ENCODE measurements at places on chromosomes 1 and 21. TPM values are rescaled to one million over a fixed set of nuclear protein-coding genes. Genes with fewer than 3 reads are reported as not detected.

The LCE2C gene
- total RNA-seq = not detected

The SLC1A7 gene
- total RNA-seq = not detected

The KRTAP19-3 gene
- total RNA-seq = not detected

The TRNP1 gene
- total RNA-seq = 42.2 TPM

The DIO1 gene
- total RNA-seq = not detected

The NTNG1 gene
- 3.6 TPM for total RNA-seq

The RBM11 gene
- total RNA-seq = 1.3 TPM

The GBP6 gene
- total RNA-seq = 38.6 TPM

The LRRC38 gene
- not detected for total RNA-seq

The OR2T12 gene
- not detected for total RNA-seq

The GNAT2 gene
- total RNA-seq = 0.64 TPM

The ANKRD45 gene
- 0.24 TPM for total RNA-seq

The CRYBG2 gene
- 51.1 TPM for total RNA-seq

The HSD3B2 gene
- not detected for total RNA-seq

The ETV3L gene
- not detected for total RNA-seq

The SAMSN1 gene
- not detected for total RNA-seq

The MNDA gene
- not detected for total RNA-seq

The NKAIN1 gene
- 0.24 TPM for total RNA-seq

The ZNF695 gene
- total RNA-seq = not detected

The IL20 gene
- total RNA-seq = not detected

The GPR25 gene
- not detected for total RNA-seq

The OR2G6 gene
- not detected for total RNA-seq

The IARS2 gene
- 101 TPM for total RNA-seq

The A3GALT2 gene
- not detected for total RNA-seq

The OR6N1 gene
- total RNA-seq = not detected

The NME7 gene
- total RNA-seq = 30.4 TPM

The KAZN gene
- 4.9 TPM for total RNA-seq

The OR2L13 gene
- total RNA-seq = not detected

The MAP1LC3C gene
- total RNA-seq = not detected

The CYP4A22 gene
- not detected for total RNA-seq

The GPR61 gene
- not detected for total RNA-seq

The SPATA17 gene
- total RNA-seq = 1.1 TPM

The SELP gene
- not detected for total RNA-seq

The NSUN4 gene
- 12.0 TPM for total RNA-seq

The LRRC3 gene
- total RNA-seq = 0.43 TPM

The CLCA4 gene
- 0.96 TPM for total RNA-seq

The CD48 gene
- total RNA-seq = not detected

The LCE1A gene
- not detected for total RNA-seq

The PFDN2 gene
- 68.4 TPM for total RNA-seq

The TNFRSF8 gene
- not detected for total RNA-seq

The NOS1AP gene
- total RNA-seq = not detected

The CD34 gene
- total RNA-seq = 0.21 TPM

The ASPM gene
- 1.1 TPM for total RNA-seq

The ZFP69 gene
- 2.4 TPM for total RNA-seq

The APP gene
- 975 TPM for total RNA-seq

The TDRKH gene
- total RNA-seq = 7.7 TPM

The RPF1 gene
- total RNA-seq = 42.2 TPM

All from tracheal epithelial cell (primary cell).